Brain (organoid and tissue), 16 donors: ENCODE measurements at places on chromosomes 1 and 21. TPM values are rescaled to one million over a fixed set of nuclear protein-coding genes. Genes with fewer than 3 reads are reported as not detected.
A peak's percentile ranks its signal among the peaks of the same experiment; 100 is the strongest.

EXTL2 gene
- polyA plus RNA-seq, result 12.4 TPM

ITLN2 gene
- not detected for polyA plus RNA-seq

CTSS gene
- 7.8 TPM for polyA plus RNA-seq

DNA sequence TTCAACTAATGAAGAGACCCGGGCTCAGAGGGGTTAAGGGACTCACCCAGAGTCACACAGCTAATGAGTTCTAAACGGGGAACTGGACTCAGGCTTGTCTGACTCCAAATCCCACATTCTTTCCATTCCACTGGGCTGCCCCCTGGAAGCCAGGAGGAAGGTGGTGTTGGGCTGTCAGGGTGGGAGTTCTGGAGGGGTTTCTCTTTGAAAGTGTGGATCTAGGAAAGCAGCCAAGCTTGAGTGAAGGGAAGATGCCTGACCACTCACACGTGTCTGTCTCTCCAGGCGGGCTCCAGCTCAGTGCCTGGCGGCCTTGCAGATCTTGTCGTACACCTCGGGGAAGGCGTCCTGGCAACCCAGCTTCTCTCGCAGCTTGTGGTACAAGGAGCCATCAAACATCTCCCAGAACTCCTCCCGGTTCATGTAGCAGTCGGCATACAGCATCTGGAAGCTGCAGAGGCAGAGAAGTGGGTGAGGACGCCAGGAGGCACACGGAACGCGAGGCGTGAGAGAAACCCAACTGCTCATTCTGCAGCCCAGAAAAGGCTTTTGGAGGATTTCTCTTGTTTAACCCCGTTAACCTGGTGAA is 35.0 kb downstream of the DHCR24 start:
- DNase-seq, result no peak

GRCh38 chr1:225908013-225908640 is 15.9 kb downstream of the PYCR2 start:
- no peak for DNase-seq

DNA sequence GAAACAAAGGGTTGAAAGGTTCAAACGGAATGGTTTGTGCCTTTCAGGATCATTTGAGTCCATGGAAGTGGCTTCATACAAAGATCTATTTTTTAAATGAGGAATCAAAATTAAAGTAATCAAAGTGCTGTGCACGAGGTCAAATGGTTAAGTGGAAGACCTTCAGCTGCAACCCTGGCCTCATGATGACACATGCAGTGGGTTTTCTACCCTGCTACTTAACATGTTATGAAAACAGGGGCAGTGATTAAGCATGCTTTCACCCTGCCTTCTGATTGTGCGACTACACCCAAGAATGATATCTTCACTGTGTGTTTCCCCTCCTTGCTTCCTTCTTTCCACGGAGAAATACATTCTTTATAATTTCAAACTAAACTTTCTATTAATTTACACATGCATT is 604.2 kb downstream of the LRRIQ3 start:
- DNase-seq, result no peak

DNA sequence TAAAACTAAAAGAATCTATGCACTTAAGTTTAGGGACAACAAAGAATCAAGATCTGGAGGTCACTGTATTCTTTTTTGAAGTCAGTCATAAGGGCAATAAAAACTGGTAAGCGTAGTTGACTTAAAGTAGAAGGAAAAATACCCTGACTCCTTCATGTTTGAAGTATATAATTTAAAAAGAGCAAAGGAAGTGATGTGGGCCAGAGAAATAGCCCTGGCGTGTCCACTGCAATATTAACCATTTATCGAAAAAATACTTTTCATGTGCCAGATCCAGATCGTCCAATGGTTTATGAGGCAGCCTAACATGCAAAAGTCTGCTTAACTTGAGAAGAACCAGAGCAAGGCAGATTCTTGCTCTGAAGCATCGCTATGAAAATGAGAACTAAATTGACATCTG is 162.0 kb downstream of the COQ8A start:
- no peak for DNase-seq

DNA sequence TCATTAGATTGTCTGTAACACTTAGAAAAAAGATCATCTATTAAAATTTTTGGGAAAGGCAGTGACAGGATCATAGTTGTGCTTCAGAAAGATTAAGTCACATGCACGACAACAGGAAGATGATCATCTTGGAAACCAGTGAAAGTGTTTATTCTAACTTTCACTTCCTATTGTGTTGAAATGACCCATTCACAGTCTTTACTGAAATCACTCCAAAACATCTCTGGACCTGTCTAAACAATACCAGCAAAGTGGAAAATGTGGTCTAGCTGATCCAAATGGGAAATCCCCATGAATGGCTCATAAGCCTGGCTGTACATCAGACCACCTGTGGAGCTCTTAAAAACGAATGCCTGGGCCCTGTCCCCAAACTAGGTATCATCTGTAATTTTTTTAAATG is 111.1 kb upstream of the ETV3 start:
- no peak for DNase-seq

DNA sequence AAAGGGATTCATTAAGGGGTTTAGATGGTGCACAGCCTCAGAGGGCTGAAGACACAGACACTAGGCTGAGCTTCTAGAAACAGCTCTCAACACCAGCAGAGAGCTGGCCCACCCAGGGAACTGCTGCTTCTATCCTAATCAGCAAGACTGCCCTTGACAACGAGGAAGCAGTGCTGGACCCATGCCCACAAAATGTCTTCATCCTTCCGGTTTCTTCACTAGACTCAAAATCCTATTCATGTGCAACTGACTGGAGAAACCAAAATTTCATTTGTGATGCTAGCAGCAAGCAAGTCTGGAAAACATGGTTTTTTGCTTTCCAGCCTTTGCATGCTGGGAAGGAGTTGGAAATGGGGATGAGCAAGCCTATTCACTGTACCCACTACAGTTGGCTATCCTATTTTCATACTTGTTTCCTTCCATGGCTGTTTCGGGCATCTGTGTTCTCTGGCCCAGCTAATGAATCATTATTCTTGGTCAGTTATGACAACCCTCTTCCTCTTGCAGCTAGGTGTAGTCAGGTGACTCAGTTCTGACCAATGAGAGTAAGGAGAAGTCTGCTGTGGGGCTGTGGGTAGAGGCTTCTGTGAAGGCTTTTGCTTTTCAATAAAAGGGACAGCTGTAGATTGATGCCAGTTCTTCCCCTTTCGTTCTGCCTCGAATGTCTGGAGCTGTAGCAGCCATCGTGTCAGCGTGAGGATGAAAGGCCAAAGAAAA is 14.6 kb upstream of the TMEM61 start:
- DNase-seq, result peak; percentile 70

GRCh38 chr1:8510041-8510823 is 192.3 kb downstream of the SLC45A1 start:
- peak; percentile 75 for DNase-seq
